MCF 10A (cell line): ENCODE measurements at places on chromosomes 1 and 21.

- no peak overlapping the region for H3K27ac ChIP-seq
- H3K4me3 ChIP-seq, result no peak overlapping the region
- no peaks in the 10 kb centered on the region for H3K36me3 ChIP-seq
- H3K4me1 ChIP-seq, result peaks cover 6% of the 10 kb centered on the region
- no peak for DNase-seq
Measured at GRCh38 chr1:56019922-56020321, 559.4 kb downstream of the PLPP3 start.

- no peaks in the 10 kb centered on the region for H3K27me3 ChIP-seq
- no peaks in the 10 kb centered on the region for H3K36me3 ChIP-seq
- DNase-seq, result peak; percentile 70
- peaks cover 45% of the 10 kb centered on the region for H3K4me1 ChIP-seq
- no peak overlapping the region for H3K27ac ChIP-seq
Measured at GRCh38 chr1:167562702-167563101, 9.1 kb upstream of the CREG1 start.

- peaks cover 8% of the 10 kb centered on the region for H3K27me3 ChIP-seq
- no peaks in the 10 kb centered on the region for H3K36me3 ChIP-seq
- H3K4me1 ChIP-seq, result peaks cover 32% of the 10 kb centered on the region
- DNase-seq, result peak; percentile 27
- H3K4me3 ChIP-seq, result peak overlapping the region; percentile 83
Measured at GRCh38 chr1:64470665-64471217, 812 bp downstream of the CACHD1 start.

DNA sequence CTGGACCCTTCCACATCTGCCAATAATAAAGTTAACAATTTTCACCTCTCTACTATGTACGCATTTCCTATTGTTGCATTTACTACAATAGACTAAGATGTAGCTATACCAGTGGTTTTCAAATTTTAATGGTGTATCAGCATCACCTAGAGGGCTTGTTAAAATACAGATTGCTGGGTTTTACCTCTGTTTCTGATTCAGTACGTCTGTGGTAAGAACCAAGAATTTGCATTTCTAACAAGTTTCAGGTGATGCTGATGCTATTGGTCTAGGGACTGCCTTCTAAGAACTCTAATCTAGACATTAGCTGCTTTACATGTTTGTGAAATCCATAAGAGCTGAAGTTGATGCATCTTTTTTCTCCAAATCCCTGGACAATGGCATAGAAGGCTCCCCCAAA is 59.7 kb downstream of the ERICH3 start:
- no peaks in the 10 kb centered on the region for H3K27me3 ChIP-seq
- no peaks in the 10 kb centered on the region for H3K36me3 ChIP-seq
- no peak overlapping the region for H3K4me3 ChIP-seq
- no peak for DNase-seq
- no peaks in the 10 kb centered on the region for H3K4me1 ChIP-seq
- H3K27ac ChIP-seq, result no peak overlapping the region

DNA sequence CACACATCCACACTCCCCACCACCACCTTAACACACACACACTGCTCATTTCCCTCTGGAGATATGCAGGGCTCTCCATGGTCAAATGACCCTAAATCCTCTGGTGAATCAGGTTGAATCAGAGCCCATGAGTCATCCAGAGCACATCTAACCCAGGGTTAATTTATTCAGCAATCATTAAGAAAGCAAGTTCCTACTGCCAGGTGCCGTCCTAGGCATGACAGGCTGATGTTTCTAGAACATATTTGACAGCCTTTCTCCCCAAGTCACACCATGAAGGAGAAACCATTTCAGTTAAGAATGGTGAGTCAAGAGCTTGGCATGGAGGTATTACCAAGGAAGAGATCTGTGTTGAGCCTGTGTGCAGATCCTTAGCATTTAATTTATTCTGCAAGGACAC is 194.3 kb upstream of the CAMK1G start:
- no peaks in the 10 kb centered on the region for H3K27me3 ChIP-seq
- peak overlapping the region; percentile 79 for H3K27ac ChIP-seq
- no peaks in the 10 kb centered on the region for H3K36me3 ChIP-seq
- H3K4me1 ChIP-seq, result peaks cover 45% of the 10 kb centered on the region
